Activated CD4-positive, alpha-beta T cell treated with anti-CD3 and anti-CD28 coated beads, Interleukin-2, Interleukin-4, amounts not matched to agents 100 ng/mL and 50 ng/mL, durations not matched to agents 16 hours and 8 hours (primary cell): ENCODE measurements at places on chromosomes 4 and X.

GRCh38 chrX:97931586-97931985, 1047.9 kb downstream of the RPA4 start:
- DNase-seq: no peak

- DNase-seq: no peak
These were observed 48.6 kb downstream of the MAGEA9 start for GRCh38 chrX:149830192-149830873.

DNA sequence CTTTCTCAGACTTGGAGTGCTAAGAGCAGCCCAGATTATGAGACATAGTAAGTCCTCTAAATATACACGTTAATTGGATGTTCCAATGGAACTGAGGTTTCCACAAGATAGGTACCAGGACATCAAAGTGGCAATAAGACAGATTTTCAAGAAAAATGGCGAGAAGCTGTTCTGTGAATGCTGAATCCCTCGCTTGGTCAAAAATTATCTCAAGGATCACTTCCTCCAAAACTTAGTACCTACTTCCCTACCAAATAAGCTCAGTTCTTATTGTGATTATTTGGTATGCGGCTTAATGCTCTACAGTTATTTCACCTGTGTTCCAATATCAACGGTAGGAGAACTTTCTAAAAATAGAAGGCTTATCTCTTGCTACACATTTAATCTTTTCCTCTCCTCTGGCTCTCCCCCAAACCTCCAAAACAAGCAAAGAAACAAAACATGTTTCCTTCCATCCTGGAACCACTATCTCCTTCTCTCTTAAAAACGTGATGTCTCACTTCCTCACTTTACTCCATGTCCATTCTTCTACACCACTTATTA, 14.7 kb downstream of the PDGFC start:
- DNase-seq: no peak

- DNase-seq: no peak
These were observed 54.8 kb upstream of the GEMIN8 start for GRCh38 chrX:14084466-14084865.

DNA sequence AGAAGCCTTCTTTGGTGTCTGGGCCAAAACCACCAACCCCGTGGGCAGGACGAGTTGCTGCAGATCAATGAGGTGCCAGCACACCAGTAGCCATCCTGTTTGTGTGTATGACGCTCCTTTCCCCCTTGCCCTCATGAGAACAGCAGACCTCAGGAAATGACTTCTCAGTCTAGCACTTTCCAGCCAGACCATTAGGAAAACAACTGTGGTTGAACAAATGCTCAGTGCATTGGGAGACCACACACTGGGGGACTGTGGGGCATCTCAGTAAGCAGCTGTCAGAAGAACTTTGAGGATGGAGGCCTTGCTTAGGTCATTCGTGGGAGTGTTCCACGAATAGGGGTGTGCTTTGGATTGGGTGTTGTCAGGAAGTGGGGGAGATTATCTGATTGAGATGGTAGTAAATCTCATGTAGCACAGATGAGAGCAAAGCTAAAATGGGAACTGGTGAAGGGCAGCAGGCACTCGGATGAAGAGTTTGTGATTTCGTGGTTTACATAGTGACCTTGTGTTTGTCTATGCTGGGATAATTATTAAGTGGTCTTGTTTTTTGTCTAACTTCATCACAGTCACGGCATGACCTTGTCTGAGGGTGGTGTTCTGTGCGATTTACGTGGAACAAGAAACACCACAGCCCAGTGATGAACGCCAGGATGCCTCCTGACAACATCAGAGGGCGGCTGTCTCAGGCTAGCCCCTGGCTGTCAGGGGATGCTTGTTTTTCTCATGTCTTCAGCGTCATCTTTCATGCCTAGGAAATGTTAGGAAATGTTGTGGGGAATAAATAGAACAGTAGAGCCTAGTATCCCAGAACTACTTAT, 70.1 kb downstream of the USP46 start:
- DNase-seq: peak; percentile 1

DNA sequence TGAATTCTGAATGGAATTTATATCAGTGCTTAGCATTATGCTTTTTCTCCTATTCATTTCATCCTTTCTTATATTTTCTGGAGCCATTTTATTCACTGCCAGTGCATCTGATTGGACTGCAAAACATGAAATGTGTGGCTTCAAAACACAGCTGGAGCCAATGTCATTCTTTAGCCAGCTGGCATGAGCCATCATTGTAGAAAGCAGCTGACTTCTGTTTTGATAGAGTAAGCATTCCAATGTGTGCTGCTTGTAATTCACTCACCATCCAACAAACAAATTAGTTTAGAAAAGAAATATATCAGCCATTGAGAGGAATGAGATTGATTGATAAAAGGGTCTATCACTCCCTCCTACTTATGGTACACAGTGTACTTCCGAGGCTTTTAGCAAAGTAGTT, 2616.0 kb downstream of the ARAP2 start:
- no peak for DNase-seq

GRCh38 chr4:181952478-181952877, 290.7 kb upstream of the TENM3 start:
- DNase-seq: no peak

DNA sequence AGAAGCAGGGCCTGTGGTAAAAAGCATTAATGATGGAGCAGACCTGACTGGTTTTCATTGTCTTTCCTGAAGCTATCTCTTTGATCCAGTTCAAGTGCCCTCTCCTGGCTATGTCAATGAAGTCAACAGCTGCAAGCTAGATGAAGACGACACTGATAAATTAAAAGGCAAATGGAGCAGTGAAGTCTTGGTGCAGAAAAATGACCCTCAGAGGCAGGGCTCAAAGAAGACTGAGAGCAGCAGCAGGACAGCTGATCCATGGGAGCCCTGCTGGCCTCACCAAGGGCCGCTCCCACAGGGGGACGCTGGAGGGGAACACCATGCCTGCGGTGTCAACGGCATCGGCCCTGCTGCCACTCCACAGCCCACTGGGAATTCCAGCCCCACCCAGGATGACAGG, 96.2 kb downstream of the RELL1 start:
- DNase-seq: no peak

GRCh38 chr4:7815562-7815961, 124.1 kb downstream of the AFAP1 start:
- no peak for DNase-seq

- DNase-seq: no peak
These were observed 237.3 kb downstream of the USP46 start for GRCh38 chr4:52421811-52422213.

GRCh38 chrX:68945081-68945602, 116.3 kb downstream of the EFNB1 start:
- DNase-seq: no peak

DNA sequence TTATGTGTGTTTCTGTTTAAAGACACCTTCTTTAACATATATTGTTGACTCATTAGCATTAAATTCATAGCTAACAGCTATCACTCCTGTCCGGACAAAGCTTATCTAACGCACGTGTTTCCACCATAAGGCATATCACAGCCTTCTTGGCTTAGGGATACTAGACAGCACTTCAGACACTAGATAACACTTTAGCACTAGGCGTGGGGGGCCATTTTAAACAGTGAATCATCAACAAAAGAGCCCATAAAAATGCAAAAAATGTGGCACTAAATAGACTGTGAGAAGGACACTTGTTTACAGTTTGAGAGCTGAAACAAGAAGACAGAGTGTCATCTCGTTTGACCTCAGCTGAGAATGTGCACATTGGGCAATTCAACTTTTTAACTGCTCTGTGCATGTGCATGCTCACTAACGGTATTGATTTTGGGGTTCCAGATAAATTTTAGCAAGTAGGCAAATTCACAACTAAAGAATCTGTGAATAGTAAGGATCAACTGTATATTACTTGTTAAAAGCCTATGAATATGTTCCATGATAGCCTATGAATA, 58.9 kb upstream of the RAI2 start:
- DNase-seq: no peak

- DNase-seq: peak; percentile 13
These were observed 208.7 kb downstream of the SOWAHB start for GRCh38 chr4:76689145-76689817.

DNA sequence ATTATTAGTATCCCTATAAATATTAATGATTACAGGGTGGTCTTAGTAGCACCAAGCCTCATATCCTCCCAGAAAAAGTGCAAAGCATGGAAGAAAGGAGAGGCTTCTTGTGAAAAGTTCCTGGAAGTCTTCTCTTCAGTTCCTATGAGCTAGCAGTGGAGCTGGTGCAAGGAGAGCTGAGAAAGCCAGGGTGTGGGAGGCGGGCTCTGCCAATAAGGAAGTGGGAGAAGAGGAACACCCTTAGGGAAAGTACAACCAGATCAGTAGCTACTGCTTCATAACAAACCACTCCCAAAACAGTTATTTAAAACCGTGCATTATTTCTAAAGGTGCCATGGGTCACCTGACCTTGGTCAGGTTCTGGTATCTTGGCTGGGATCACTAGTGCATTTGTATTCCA, 72.4 kb downstream of the MAP9 start:
- no peak for DNase-seq

- DNase-seq: peak; percentile 69
These were observed 5.6 kb upstream of the KANTR start for GRCh38 chrX:53088136-53088974.

DNA sequence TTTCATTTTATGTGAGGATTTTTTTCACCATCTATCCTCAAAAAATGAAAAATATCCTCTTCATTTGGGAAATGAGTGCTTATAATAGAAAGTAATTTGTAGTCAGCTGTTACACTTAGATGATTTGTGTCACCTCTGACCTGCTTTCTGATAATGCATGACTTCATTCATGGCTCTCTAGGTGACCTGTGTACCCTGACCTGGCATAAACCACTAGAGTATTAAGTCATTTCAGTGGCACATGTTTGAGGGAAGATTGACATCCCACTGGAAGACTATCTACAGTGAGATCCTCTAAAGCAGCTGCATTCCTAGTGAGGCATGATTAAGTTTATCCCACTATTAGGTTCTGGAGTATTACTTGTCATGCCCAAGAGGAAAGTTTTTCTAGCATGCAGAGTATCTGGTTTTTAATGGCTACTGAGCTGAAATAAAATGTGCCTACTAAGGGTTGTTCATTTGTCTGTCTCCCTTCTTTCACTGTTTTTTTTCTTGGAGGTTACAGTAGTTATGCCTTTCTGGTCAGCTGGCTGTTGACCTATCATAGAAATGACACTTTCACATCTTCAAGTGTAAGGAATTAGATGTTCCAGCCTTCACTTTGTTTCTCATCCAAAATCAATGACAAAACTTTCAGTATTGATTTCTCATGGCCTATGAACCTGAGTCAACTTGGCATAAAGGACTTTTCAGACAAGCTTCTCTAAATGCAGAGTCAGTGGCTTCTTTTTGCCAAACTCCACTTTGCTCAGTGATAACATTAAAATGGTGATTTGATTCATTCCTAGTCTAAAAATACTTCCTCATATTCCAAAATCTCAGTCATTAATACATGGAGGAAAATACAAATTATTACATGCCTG, 33.1 kb downstream of the TET2 start:
- no peak for DNase-seq

DNA sequence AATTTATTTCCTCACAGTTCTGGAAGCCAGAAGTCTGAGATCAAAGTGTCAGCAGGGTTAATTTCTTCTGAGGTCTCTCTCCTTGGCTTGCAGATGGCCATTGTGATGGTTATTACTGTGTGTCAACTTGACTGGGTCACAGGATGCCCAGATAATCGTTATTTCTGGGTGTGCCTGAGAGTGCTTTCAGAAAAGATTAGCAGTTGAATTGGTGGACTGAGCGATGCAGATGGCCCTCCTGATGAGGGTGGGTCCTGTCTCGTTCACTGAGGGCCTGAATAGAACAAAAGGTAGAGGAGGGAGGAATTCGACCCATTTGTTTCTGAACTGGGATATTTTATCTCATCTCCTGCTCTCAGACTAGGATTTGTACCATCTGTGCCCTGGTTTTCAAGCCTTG, 15.7 kb downstream of the SMIM43 start:
- DNase-seq: no peak
